ENCODE measurements at places on chromosomes 1 and 21.

DNA sequence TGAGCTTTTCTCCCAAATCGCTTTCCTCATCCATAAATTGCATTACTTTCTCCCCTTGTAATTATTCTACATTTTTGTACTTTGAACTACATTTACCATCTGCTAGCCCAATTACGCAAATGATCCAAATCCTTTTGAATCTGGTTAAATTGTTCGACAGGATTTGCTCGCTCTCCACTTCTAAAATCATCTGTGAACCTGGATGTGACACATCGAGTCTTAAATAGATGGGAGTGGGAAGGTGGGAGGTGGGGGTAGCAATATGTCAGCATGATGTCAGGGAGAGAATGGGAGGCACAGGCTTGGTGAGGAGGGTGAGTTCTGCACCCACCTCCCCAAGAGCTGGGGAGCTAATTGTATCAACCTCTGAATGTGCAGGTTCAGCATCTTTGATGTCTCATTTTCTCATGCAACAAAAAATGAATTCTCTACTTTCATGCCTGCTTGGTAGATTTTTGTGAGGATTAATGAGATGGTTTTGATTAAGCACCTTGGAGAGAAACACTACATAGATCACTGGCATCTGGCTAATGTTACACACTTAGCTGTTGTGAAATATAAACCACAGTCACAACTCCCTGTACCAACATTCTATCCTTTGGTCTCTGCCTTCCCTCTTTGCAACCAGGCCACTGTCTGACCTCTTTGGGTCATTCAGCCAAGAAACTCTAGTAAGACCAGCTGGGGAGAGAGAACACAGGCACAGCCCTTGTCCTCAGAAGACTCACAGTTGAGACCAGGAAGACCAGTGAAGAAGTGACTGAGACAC is 165.1 kb downstream of the DAB1 start:
- no peak for DNase-seq

- no peak for DNase-seq
Measured at GRCh38 chr1:171494076-171494475, 8.7 kb downstream of the PRRC2C start.

DNA sequence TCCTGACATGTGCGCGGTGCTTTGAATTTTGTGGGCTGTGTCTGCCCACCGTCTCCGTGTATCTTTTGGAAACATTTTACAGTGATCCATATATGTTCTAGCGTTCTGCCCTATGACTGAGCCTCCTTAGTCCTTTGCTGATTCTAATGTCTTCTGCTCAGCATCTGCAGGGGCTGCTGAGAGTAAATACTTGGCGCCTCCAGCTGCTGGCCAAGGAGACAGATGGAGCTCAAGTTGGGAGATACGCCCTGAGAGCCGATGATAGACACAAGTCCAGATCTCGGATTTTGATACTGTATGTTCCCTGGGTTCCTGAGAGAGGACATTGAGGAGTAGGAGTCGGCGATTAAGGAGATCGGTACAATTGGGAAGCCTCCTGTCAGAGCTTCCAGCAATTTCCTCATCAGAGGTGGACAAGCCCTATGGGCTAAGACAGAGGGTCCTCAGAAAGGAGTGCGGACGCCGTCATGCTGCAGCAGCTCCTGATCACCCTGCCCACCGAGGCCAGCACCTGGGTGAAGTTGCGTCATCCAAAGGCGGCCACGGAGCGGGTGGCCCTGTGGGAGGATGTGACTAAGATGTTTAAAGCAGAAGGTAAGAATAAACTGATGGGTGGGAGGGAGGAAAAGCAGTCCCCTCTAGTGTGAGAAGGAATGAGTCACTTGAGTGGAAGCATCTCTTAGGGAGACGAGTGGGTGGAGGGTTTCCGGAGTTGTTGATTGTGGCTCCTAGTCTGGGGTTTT is 390 bp downstream of the ZFP69B start:
- peak; percentile 66 for DNase-seq

- DNase-seq = no peak
Measured at GRCh38 chr1:86030180-86030579, 126.4 kb downstream of the COL24A1 start.

- DNase-seq = no peak
Measured at GRCh38 chr1:20261095-20261494, 29.6 kb upstream of the VWA5B1 start.

DNA sequence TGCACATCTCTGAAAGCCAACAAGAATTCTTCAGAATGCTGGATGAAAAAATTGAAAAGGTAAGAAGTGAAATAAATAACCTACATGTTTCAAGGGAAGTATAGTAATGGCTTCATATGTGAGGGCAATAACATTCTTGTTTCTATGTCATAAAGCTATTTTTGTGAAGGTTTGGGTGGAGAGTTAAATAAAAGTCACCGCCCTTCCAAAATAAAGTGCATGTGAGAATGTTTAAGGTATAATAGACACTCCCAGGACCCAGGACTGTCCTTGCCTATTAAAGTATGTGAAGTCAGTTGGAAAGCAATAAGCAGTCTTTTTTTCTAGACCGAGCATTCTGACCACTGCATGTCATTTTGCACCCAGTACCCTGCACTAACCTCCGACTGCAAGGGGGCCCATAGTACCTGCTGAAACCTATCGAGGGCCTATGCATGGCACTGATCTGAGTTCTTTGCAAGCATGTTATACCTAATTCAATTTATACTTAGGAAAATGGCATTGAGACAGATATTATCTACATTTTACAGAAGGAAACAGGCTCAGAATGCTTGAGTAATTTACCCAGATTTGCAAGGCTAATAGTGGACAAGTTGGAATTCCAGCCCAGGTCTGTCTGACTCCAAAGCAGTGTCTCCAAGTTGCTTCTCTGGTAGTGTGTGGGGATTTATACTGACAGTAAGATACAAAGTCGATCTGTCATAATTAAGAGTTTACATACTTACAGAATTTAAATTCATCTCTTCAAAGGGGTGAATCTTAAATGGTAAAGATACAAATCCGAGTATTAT is 156.1 kb downstream of the EDEM3 start:
- no peak for DNase-seq

DNA sequence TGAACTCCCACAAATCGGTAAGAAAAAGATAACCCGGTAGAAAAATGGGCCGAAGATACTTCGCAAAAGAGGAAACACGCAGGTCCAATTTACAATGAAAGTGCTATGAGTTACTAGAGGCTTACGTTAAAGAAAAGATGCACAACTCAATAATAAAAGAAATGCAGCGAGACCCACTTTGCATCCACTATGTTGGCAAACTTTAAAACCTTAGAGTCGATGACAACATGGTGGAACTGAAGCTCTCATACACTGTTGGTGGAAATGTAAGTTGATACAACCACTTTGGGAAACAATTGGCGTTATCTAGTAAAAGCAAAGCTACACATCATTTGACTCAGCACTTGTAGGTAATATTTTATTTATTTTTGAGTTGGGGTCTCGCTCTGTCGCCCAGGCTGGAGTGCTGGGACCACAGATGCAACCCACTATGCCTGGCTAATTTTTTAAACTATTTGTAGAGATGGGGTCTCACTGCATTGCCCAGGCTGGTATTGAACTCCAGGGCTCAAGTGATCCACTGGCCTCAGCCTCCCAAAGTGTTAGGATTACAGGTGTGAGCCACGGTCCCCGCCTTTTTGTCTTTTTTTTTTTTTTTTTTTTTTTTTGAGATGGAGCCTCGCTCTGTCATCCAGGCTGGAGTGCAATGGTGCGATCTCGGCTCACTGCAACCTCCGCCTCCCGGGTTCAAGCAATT is 696 bp upstream of the GPATCH3 start:
- DNase-seq = no peak

GRCh38 chr1:69862906-69863305 is 295.2 kb downstream of the LRRC7 start:
- no peak for DNase-seq

GRCh38 chr1:35726450-35727433 is 8.1 kb upstream of the C1orf216 start:
- peak; percentile 62 for DNase-seq

GRCh38 chr1:66446261-66447001 is 87.5 kb upstream of the SGIP1 start:
- DNase-seq = peak; percentile 46

- no peak for DNase-seq
Measured at GRCh38 chr1:172647110-172647564, 11.8 kb upstream of the FASLG start.

- no peak for DNase-seq
Measured at GRCh38 chr1:19512545-19512944, 27.2 kb upstream of the CAPZB start.

- DNase-seq = peak; percentile 47
Measured at GRCh38 chr1:172117800-172118199, 276.5 kb downstream of the DNM3 start.

DNA sequence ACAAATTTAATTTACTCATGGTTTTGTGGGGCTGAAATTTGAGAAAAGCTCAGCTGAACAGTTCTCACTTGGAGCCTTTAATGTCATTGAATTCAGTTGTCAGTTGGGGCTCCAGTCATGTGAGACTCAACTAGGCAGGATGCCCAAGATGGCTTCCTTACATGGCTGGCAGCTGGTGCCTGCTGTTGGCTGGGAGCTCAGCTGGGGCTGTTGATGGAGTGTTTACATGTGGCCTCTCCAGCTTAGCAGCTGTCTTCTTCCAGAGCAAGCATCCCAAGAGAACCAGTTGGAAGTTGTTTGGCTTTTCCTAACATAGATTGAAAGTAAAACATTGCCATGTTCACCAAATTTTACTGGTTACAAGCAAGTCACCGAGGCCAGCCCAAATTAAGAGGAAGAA is 81.8 kb upstream of the KCNA3 start:
- no peak for DNase-seq

GRCh38 chr1:84303314-84303830 is 1.9 kb downstream of the SAMD13 start:
- no peak for DNase-seq

DNA sequence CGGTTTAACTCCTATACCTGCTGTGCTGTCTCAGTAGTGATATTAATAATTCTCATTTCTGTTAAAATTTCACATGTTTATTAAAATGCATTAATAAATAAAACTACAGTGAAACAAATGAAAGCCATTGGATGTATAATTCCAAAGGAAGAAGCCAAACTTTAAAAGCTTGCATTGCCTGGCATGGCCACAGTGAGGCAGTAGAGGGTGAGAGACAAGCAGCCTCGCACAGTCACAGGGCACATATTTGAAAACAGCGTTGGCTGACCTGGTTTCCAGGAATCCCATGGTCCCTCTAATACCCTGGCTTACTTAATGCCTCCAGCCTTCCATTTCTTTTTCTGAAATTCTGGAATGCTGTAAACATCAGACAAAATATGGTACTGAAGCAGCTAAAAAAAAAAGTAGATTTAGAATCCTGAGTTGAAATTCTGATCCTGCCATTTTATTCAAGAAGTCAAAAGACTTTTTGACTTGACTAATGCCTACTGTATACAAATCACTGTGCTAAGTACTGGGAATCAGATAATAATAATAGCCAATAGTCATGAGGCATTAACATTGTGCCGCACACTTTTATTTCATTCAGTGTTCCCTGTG is 6.7 kb upstream of the RNASEL start:
- DNase-seq = peak; percentile 52

- no peak for DNase-seq
Measured at GRCh38 chr1:232641507-232641906, 11.6 kb upstream of the SIPA1L2 start.

DNA sequence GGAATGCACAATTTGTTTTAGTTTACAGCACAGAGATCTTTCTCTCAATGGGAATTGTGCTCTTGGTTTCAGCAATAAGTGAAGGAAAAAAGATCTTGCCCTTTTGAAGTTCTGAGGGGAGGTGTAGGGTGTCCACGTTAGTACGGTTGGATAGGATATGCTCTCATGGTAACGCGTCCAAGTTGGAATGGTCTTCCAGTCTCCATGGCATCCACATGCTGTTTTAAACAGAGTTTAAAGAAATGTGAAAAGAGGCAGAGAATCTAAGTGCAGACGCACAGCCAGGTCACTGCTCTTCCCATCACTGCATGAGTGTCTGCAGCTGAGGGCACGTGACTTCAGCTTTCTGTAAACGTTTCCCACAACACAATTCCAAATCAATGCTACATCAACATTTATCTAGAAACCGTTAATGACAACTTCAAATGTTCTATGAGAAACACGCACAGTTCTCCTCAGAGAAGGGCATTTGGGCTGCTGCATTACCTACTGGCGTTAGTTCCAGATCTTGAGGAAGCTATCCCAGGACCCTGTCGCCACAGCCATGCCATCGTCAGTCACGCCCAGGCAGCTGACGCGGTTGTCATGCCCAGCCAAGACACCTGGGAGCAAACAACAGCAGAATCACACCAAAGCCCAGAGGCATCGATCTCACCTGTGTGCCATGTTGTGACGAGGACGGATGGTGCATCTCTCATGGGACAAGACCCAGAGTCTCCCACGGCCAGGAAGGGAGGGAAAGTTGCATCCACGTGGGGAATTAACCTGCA is 8.8 kb upstream of the NADK start:
- no peak for DNase-seq

- no peak for DNase-seq
Measured at GRCh38 chr1:218048828-218049420, 236.2 kb upstream of the RRP15 start.

GRCh38 chr1:214444182-214444939 is 107.0 kb downstream of the PTPN14 start:
- no peak for DNase-seq

DNA sequence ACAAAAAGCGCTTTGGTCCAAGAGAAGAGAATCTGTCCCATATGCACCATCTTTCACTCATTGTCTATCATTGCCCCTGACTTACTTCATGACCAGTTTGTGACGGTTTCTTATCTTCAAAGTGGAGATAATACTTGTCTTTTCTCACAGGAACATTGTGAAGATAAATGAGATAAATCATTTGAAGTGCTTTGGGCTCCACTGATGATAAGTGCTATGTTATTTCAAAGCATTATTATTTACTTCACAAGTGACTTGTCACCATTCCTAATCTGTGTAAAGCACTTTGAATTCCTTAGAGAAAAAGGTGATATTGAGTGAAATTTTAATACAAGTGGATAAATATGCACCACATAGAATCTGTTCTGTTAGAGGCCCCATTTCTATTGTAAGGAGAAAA is 731.6 kb upstream of the PTBP2 start:
- no peak for DNase-seq

GRCh38 chr1:23249787-23250454 is 32.6 kb upstream of the HTR1D start:
- DNase-seq = no peak

- no peak for DNase-seq
Measured at GRCh38 chr1:81205956-81206355, 594.8 kb upstream of the ADGRL2 start.

DNA sequence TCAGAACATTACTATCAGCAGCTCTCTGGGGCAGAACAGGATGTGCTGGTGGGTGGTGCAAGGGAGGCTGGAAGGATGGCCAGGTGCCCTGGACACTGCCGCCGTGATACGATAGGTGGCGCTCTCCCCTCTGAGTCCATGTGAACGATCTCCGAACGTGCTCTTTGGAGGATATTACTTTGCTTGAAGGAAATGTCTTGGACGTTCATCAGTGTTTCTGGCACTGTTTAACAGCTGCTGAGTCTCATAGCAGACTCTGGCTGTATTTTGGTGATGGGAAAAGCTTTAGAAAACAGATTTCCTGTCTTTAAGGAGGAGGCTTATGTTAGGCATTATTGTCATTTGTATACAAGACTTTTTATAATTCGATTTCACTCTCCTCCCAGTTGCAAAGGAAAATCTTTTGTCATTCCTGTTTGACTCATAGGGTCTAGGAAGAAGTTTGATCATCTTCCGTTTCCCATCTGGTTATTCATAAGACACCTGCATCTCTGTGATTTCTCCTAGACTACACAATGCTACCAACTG is 386.2 kb upstream of the ADGRL2 start:
- DNase-seq = no peak

- DNase-seq = no peak
Measured at GRCh38 chr1:214415131-214415530, 134.2 kb downstream of the SMYD2 start.

- DNase-seq = no peak
Measured at GRCh38 chr21:28856588-28857250, 136.0 kb downstream of the LTN1 start.

- DNase-seq = no peak
Measured at GRCh38 chr1:170424346-170424745, 107.6 kb upstream of the GORAB start.

Data from CD4-positive, alpha-beta T cell treated with Interleukin-1 beta for 1 hour (primary cell).